Ovary (tissue), 10 donors: ENCODE measurements at places on chromosomes 2 and 18. TPM values are rescaled to one million over a fixed set of nuclear protein-coding genes. Genes with fewer than 3 reads are reported as not detected.

DNA sequence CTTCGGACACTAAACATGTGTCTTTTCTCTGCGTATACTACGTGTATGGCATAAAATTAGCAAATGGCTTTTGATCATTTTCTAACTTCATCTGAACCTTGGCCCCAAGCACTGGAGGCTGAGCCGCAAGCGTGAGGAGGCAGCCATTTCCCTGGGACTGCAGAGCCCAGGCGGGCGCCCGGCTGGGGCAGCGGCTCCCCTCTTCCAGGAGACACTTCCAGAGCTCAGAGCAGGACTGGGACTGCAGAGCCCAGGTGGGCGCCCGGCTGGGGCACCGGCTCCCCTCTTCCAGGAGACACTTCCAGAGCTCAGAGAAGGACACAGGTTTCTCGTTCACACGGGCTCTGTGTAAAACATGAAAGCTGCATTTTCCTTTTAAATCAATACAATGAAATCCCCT lies 484.1 kb upstream of the SALL3 start:
- no peak for DNase-seq

The ELOA2 gene
- total RNA-seq, result not detected

The CYP27A1 gene
- 22.0 TPM for total RNA-seq

The KCTD1 gene
- total RNA-seq, result 10.7 TPM

DNA sequence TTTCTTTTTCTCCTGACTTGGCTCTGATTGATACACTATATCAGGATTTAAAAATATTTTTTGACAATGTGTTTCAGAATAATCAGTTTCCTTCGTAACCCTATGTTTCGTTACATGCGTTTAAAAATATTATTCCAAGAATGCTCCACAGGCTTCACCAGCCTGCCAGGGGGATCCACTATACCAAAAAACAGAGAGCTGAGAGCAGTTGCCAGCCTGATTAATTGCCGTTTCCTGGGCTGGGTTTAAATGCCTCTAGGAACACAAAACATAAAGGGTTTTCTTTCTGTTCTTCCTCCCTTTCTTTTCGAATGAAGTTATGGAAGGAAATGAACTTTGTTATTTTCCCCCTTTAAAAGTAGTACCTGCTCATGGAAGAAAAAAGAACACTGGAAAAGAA lies 47.9 kb downstream of the LRRFIP1 start:
- DNase-seq, result no peak

The ABCB6 gene
- total RNA-seq, result 12.0 TPM

DNA sequence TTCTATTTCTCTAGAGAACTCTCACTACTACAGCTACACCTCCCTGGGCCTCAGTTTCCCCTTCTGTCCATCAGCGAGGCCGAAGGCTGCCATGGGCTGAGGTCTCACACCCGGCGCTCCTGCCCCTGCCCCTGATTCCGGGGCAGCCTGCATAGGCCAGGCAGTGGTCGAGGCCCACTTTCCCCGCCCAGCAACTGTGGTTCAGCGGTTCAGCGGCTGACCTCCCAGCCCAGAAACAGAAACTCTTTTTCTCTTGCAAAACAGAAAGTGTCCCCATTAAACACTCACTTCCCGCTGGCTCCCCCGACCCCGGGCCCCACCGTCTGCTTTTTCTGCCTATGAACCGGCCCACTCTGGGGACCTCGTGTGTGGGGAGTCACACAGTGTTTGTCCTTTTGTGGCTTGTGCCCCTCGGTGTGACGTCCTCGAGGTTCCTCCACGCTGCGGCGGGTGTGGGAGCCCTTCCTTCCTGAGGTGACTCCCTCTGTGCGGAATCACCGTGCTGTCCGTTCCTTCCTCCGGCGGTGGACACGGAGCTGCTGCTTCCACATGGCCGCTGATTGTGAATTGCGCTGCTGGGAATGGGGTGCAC lies 16.0 kb downstream of the PDCD1 start:
- DNase-seq, result no peak

The CRYGC gene
- total RNA-seq, result not detected

The MARS2 gene
- 3.5 TPM for total RNA-seq

The OXER1 gene
- total RNA-seq, result 7.3 TPM

- no peak for DNase-seq
These were observed 271.7 kb upstream of the RAB6C start for GRCh38 chr2:129707800-129708199.

- DNase-seq, result no peak
These were observed 35.7 kb upstream of the NTSR2 start for GRCh38 chr2:11705711-11706110.

- DNase-seq, result no peak
These were observed 45.6 kb downstream of the RAMP1 start for GRCh38 chr2:237904831-237905599.

DNA sequence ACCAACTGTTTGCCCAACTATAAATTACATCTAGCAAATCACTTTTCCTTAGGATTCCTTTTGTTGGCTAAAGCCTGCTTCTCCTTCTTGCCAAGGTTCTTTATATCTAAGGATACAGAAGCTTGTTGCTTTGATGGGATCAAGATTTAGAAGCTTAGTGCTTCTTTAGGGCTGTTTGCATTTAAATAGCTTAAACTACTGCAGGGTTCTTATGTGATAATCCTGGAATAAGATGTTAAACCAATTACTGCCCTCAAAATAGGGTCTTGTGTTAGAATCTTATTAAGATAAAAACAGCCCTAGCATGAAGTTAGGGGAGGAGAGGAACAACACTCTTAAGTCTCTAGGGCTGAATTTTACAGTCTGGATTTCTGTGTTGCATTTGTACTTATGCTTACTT lies 64.2 kb downstream of the KIF5C start:
- no peak for DNase-seq

The CCDC142 gene
- total RNA-seq, result 28.3 TPM

The CMPK2 gene
- 4.7 TPM for total RNA-seq

The CTAGE1 gene
- total RNA-seq, result not detected

DNA sequence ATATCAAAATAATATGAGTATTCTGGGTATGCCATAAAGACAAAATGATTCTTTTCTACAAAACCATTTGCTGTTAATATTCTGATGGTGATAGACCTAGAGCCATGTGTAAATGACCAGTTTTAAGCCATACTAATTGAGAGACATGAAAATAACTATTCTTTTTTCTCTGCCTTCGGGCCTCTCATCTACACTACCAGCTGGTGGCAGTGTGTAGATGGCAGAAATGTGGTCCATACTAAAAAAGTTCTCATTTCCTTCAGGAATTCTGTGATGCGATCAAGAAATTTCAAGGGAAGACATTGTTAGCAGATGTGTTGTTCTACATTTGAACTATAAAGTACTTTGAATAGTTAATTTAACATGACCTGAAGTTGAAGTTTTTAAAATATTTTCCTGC lies 485.2 kb downstream of the TRIB2 start:
- no peak for DNase-seq

- DNase-seq, result no peak
These were observed 11.2 kb upstream of the SCYGR5 start for GRCh38 chr2:227655454-227655853.

The LCT gene
- not detected for total RNA-seq
